Testis (tissue), 5 donors: ENCODE measurements at places on chromosomes 1 and 21. TPM values are rescaled to one million over a fixed set of nuclear protein-coding genes. Genes with fewer than 3 reads are reported as not detected.

HENMT1 gene
- 70.9 TPM for total RNA-seq

HES3 gene
- not detected for total RNA-seq

ERG gene
- 5.0 TPM for total RNA-seq

SELP gene
- total RNA-seq = 3.1 TPM

AGBL4 gene
- 5.8 TPM for total RNA-seq

RLF gene
- total RNA-seq = 27.2 TPM

ROR1 gene
- total RNA-seq = 5.1 TPM

SYNC gene
- total RNA-seq = 11.8 TPM

GNAT2 gene
- 2.8 TPM for total RNA-seq

NMNAT2 gene
- 45.7 TPM for total RNA-seq

CFHR3 gene
- 1.0 TPM for total RNA-seq

SLC16A4 gene
- 8.2 TPM for total RNA-seq

AMY2B gene
- total RNA-seq = 16.0 TPM

HCRTR1 gene
- 0.31 TPM for total RNA-seq

LMNA gene
- total RNA-seq = 219 TPM

MR1 gene
- 5.8 TPM for total RNA-seq

BEND5 gene
- 6.4 TPM for total RNA-seq

LAMC2 gene
- total RNA-seq = 3.4 TPM

CD1B gene
- not detected for total RNA-seq

CCDC28B gene
- 67.5 TPM for total RNA-seq

THEM4 gene
- total RNA-seq = 42.0 TPM

SPRR2F gene
- 4.9 TPM for total RNA-seq

SPRR1A gene
- not detected for total RNA-seq

USH2A gene
- total RNA-seq = 1.6 TPM

LEMD1 gene
- 35.2 TPM for total RNA-seq

OR10J4 gene
- total RNA-seq = 0.87 TPM
